Colonic mucosa (tissue), 4 donors: ENCODE measurements at places on chromosomes 13 and 19. TPM values are rescaled to one million over a fixed set of nuclear protein-coding genes. Genes with fewer than 3 reads are reported as not detected.

GRCh38 chr13:77055158-77055557 lies 28.2 kb upstream of the FBXL3 start:
- no peak overlapping the region for H3K4me3 ChIP-seq
- DNase-seq, result no peak
- no peaks in the 10 kb centered on the region for H3K27me3 ChIP-seq
- no peak overlapping the region for H3K27ac ChIP-seq
- H3K4me1 ChIP-seq, result no peaks in the 10 kb centered on the region

GRCh38 chr19:38425222-38425809 lies 703 bp downstream of the RASGRP4 start:
- no peaks in the 10 kb centered on the region for H3K36me3 ChIP-seq
- H3K27me3 ChIP-seq, result no peaks in the 10 kb centered on the region
- no peaks in the 10 kb centered on the region for H3K4me1 ChIP-seq
- no peak for DNase-seq
- H3K4me3 ChIP-seq, result peak overlapping the region; percentile 5
- no peak overlapping the region for H3K27ac ChIP-seq

DNA sequence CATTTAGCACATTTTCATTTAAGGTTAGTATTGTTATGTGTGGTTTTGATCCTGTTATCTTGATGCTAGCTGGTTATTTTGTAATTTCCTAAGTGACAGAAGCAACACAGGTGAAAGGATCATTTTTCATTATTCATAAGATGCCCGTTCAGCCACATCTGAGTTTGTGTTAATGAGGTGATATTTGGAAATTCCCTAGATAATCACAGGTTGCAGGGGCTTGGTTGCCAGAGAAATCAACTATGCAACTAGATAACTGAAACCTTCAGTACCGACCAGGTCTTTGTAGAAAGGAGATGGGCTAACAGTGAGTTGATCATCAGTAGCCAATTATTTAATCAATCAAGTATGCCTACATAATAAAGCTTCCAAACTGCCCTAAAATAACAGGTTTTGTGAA lies 121.3 kb upstream of the UFM1 start:
- no peaks in the 10 kb centered on the region for H3K4me1 ChIP-seq
- H3K36me3 ChIP-seq, result no peaks in the 10 kb centered on the region
- no peak for DNase-seq

GRCh38 chr13:96492766-96493165 lies 402.9 kb downstream of the HS6ST3 start:
- DNase-seq, result no peak
- no peak overlapping the region for H3K4me3 ChIP-seq
- no peaks in the 10 kb centered on the region for H3K4me1 ChIP-seq
- H3K27ac ChIP-seq, result no peak overlapping the region
- H3K36me3 ChIP-seq, result no peaks in the 10 kb centered on the region
- H3K27me3 ChIP-seq, result no peaks in the 10 kb centered on the region

DNA sequence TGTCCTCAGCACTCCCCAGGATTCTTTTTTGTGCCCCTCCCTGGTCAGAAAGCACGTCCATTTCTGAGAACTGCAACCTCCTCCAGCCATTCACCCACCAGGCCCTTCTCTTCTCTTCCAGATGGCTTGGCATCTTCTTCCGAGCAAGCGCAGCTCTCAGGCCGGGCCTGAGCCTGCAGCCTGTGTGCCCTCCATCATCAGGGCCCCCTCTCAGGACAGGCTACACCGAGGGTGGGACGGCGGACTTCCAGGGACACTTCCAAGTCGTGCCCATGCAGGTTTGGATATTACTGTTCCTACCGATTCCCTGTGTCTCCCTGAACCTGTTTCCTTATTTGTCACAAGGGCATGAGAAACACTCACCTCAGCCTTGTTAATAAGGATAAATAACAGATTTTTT lies 28.4 kb downstream of the SOX1 start:
- no peak for DNase-seq
- H3K36me3 ChIP-seq, result no peaks in the 10 kb centered on the region
- no peak overlapping the region for H3K27ac ChIP-seq
- no peaks in the 10 kb centered on the region for H3K4me1 ChIP-seq
- no peak overlapping the region for H3K4me3 ChIP-seq

DNA sequence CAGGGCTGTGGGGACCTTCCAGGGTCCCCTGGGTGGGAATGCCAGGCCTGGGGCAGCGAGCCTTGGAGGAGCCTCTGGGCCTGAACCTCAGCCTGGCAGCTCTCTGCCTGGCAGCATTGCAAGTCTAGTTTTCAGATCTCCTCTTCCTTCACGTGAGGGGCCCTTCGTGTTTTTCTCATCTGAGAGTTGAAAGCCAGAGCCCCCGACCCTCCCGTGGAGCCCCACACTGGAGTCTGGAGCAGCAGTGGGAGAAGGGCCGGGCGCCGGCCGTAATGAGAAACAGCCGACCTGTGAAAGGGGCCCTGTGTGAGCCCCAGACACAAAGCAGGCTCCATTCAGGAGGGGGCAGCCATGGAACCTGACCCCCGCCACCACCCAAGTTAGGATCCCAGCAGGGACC lies 19.3 kb downstream of the TMED1 start:
- no peaks in the 10 kb centered on the region for H3K4me1 ChIP-seq
- H3K4me3 ChIP-seq, result peak overlapping the region; percentile 18
- H3K27me3 ChIP-seq, result no peaks in the 10 kb centered on the region
- no peak for DNase-seq
- peak overlapping the region; percentile 65 for H3K27ac ChIP-seq

- no peak for DNase-seq
- H3K27ac ChIP-seq, result no peak overlapping the region
- H3K36me3 ChIP-seq, result no peaks in the 10 kb centered on the region
These were observed 260.4 kb downstream of the SLITRK1 start for GRCh38 chr13:83621765-83622421.

DNA sequence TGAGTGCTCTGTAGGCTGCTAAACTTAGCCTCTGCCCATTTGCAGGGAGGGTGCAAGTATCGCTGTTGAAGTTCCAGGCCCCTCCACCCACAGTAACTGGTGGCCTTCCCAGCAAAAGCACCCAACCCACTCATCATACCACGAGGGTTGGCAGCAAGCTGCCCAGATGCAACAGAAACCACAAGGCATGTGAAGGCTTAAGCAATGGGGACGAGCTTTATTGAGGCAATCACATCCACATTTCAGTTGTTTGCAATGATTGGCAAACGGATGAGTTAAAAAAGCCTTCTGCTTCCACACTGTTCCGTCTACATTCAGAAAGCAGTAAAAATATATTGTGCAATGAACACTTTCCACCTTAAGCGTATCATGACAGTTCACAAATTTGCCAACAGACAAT lies 10.3 kb downstream of the GJB6 start:
- DNase-seq, result no peak
- no peaks in the 10 kb centered on the region for H3K27me3 ChIP-seq
- H3K36me3 ChIP-seq, result no peaks in the 10 kb centered on the region
- no peaks in the 10 kb centered on the region for H3K4me1 ChIP-seq

DNA sequence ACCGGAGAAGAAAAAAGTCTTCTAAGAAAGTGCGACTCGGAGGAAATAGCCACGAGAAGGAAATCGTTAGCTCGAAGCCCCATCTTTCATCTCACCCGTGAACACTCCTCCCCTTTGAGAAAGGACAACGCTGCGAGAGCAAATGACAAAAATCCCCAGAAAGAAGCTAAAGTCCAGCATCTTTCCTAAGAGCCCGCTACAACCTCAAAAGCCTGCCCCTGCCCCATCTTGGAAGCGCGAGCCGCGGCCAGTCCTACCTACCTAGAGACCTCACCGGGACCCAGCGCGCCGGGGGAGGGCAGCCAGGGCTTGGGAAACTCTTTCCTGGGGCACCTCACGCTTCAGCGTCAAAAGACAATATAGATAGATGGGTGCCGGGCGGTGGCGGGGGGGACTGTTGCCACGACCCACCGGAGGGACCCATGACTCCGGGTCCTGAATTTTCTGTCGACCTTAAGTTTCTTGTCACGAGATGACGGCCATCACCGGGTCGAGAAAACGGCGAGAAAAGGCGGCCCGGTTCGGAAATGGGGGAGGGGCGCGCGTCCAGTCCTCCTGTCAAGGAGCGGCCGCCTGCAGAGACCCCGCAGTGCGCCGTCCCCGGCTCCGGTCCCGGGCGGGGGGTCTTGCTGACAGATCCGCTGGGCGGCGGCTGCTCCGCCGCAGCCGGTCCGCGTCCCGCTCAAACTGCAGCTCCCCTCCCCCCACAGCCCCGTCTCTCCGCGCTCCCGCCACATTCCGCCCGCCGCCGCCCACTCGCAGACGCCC lies 65.9 kb downstream of the KCNRG start:
- no peaks in the 10 kb centered on the region for H3K27me3 ChIP-seq
- H3K36me3 ChIP-seq, result no peaks in the 10 kb centered on the region
- peak overlapping the region; percentile 70 for H3K4me3 ChIP-seq
- no peaks in the 10 kb centered on the region for H3K4me1 ChIP-seq

- peak; percentile 82 for DNase-seq
- H3K36me3 ChIP-seq, result no peaks in the 10 kb centered on the region
- no peaks in the 10 kb centered on the region for H3K27me3 ChIP-seq
- peaks cover 20% of the 10 kb centered on the region for H3K4me1 ChIP-seq
These were observed 900 bp downstream of the PPP1R13L start for GRCh38 chr19:45403781-45404556.

DNA sequence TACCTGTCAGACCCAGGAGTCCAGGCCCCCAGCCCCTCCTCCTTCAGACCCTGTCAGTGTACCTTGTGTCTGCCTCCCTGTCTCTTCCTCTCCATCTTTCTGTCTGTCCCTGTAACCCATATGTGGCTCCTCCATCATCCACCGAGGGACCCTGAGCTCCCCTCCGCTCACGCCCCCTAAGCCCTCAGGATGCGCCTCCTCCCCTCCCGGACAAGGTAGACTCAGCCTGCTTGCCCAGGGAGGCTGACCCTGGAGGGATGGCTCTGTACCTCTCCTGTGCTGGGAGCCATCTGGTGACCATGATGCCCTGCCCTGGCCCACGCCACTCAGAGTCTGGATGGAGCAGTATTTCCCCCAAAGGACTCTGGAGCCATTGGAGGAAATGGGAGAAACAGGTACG lies 1.0 kb upstream of the CAPN12 start:
- no peaks in the 10 kb centered on the region for H3K36me3 ChIP-seq
- no peaks in the 10 kb centered on the region for H3K4me1 ChIP-seq
- H3K4me3 ChIP-seq, result no peak overlapping the region
- no peak for DNase-seq

- no peak for DNase-seq
- H3K36me3 ChIP-seq, result peaks cover 18% of the 10 kb centered on the region
- no peak overlapping the region for H3K27ac ChIP-seq
- no peaks in the 10 kb centered on the region for H3K27me3 ChIP-seq
- no peaks in the 10 kb centered on the region for H3K4me1 ChIP-seq
These were observed 6.8 kb downstream of the DOHH start for GRCh38 chr19:3493651-3494050.

- H3K27me3 ChIP-seq, result no peaks in the 10 kb centered on the region
- no peak for DNase-seq
- no peaks in the 10 kb centered on the region for H3K4me1 ChIP-seq
- H3K4me3 ChIP-seq, result no peak overlapping the region
- H3K27ac ChIP-seq, result peak overlapping the region; percentile 53
These were observed 6.6 kb upstream of the S1PR2 start for GRCh38 chr19:10237702-10238101.

DNA sequence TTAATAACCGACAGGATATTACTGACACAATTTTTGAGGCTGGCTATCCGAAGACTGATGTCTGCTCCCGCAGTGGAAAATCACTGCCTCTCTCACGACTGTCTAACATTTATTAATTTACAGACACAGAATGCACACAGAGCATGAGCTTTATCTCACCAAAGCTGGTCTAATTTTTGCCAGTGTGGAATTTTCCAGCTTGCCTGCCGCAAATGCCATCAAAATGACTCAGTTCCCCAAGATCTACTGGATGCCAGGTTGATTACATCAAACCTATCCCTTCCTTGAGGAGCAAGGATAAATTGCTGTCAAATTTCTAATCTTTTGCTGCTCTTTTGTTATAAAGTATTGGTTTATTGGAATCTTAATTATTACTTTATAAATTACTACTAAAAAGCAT lies 1775.1 kb upstream of the PCDH20 start:
- no peaks in the 10 kb centered on the region for H3K4me1 ChIP-seq
- H3K4me3 ChIP-seq, result no peak overlapping the region
- no peaks in the 10 kb centered on the region for H3K36me3 ChIP-seq
- no peak overlapping the region for H3K27ac ChIP-seq
- DNase-seq, result no peak

DNA sequence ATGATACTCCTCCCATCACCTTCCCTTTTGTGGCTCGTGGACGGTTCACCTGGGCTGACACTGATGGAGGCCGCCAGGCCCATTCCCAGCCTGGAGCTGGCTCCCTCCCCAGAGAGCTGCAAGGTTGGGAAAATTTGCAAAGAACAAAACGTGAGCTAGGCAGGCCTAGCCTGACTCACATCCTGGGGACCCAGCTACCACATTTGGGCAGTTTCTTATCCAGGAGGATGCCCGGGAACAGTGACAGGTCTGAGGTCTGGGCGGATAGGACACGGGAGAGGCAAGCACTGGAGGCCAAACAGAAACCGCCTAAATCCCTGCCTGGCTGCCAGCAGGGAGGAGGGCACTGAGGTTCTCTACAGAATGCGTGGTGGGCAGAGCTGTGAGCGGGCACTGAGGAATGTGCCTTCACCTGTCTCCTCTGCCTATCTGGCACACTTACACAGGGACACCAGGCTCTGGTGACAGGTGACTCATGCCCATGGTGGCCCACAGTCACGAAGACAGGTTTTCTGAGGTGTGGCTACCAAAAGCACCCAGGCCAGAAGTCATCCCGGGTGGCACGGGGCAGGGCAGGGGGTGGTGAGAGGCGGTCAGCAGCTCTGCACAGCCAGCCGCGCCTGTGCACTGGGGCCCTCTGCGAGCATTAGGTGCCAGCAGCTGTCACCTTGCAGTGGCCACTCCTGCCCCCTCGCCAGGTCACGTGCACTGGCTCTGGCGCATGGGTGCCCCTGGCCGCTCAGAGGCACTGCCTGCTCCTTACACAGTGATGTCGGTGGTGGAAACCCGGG lies 23.2 kb downstream of the SH3GL1 start:
- no peaks in the 10 kb centered on the region for H3K36me3 ChIP-seq
- H3K27me3 ChIP-seq, result no peaks in the 10 kb centered on the region
- H3K4me1 ChIP-seq, result peaks cover 39% of the 10 kb centered on the region
- DNase-seq, result no peak

GRCh38 chr13:50731400-50731799 lies 112.1 kb downstream of the DLEU7 start:
- H3K36me3 ChIP-seq, result no peaks in the 10 kb centered on the region
- no peaks in the 10 kb centered on the region for H3K4me1 ChIP-seq
- DNase-seq, result no peak
- H3K27me3 ChIP-seq, result no peaks in the 10 kb centered on the region

Gene ELSPBP1
- total RNA-seq, result not detected

Gene RXFP2
- not detected for total RNA-seq

Gene SYT3
- 0.13 TPM for total RNA-seq
